ENCODE measurements at places on chromosomes 12 and 14. TPM values are rescaled to one million over a fixed set of nuclear protein-coding genes. Genes with fewer than 3 reads are reported as not detected.

DNA sequence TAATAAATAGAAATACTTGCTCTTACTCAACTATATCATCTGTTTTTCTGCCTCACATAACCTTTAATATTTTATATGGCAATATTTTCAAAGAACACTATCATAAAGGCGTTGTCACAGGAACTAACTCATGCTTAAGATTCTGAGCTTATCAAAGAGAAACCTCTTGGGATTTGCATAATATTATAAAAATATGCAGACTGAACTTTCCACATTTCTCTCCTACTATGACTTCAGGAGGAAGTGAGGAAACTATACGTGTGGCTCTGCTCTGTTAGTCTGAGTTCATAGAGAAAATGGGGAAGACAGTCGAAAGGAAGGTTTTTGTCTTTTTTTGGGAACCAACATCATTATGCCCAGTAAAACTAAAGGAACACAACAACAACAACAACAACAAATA lies 124.7 kb downstream of the GARIN6 start:
- no peak for DNase-seq

- peak; percentile 97 for DNase-seq
These were observed 8.5 kb upstream of the PTPRB start for GRCh38 chr12:70645494-70646317.

- no peak for DNase-seq
These were observed 326.0 kb downstream of the PRKD1 start for GRCh38 chr14:29601616-29602015.

DNA sequence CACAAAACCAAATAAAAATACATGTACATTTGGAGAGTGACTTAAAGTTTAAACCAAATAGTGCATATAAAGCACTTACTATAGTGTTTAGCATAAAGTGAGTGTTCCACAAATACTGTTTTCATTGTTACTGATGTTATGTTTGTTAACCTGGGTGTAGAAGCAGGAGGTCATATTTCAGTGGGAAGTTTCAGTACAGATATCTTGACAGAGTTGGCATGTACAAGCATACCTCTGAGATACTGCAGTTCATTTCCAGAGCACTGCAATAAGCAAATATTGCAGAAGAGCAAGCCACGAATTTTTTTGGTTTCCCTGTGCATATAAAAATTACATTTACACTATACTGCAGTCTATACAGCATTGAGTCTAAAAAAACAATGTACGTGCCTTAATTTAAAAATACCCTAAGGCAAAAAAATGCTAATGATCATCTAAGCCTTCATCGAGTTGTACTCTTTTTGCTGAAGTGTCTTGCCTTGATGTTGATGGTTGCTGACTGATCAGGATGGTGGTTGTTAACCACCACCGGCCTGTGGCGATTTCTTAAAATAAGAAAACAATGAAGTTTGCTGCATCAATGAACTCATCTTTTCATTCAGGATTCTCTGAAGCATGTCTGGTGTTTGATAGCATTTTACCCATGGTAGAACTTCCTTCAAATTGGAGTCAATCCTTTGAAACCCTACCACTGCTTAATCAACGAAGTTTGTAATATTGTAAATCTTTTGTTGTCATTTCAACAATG lies 361.1 kb upstream of the RPL10L start:
- no peak for DNase-seq

- no peak for DNase-seq
These were observed 2.8 kb downstream of the RAPGEF3 start for GRCh38 chr12:47755655-47756562.

DNA sequence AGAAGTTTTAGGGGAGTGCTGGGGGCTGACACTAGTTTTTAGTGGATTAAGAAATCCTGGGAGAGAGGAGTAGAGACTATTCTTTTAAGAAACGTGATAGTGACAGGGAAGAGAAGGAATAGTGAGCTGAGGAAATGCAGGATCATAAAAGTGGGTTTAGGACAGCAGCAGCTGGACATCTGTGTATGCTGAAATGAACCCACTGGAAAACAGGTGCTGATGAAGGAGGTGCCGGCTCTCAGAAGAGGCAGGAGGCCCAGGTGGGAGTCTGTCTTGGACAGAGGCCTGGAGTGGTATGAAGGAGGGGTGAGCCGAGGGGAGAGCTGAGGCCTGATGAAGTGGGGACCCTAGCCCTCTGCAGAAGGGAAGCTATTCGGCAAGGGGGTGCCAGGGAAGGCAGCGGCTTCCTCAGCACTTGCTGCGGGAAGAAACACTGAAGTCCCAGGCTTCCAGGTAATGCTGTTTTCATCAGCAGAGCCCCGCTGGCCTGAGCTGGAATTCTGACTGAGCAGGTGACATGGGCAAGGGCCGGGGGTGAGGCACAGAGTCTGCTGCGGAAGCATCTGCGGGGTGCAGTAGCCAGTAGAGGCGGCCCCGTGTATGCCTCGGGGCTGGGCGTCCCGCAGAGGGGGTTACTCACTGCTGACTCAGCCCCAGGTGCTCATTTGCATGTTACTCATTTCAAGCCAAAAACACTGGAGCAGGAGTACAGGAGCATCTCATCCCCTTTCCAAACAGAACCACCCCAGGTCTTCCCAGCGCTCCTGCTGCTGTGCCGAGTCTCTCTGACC lies 89.7 kb downstream of the TMCC3 start:
- DNase-seq = peak; percentile 91

DNA sequence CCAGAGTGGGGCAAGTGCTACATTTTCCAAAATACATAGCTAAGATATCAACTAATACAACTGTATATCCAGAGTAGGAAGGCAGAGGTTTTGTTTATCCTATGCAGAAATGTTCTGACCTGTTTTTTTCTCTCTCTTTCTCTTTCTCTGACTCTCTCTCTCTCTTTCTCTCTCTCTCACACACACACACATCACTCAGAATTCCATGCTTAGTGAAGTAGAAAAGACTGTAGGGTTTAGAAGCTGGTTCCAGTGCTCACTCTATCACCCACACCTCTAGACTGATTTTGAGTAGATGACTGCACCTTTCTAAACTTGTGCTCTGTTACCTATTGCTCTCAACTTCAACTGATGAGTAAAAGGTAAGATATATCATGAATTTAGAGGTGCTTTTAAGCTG lies 356.7 kb downstream of the LRIG3 start:
- no peak for DNase-seq

GRCh38 chr12:38669530-38669929 lies 235.9 kb downstream of the CPNE8 start:
- DNase-seq = no peak

OASL gene
- total RNA-seq = 3.0 TPM

GNG2 gene
- total RNA-seq = 81.7 TPM

IPO8 gene
- 14.7 TPM for total RNA-seq
